ENCODE measurements at places on chromosomes 7 and 10.

DNA sequence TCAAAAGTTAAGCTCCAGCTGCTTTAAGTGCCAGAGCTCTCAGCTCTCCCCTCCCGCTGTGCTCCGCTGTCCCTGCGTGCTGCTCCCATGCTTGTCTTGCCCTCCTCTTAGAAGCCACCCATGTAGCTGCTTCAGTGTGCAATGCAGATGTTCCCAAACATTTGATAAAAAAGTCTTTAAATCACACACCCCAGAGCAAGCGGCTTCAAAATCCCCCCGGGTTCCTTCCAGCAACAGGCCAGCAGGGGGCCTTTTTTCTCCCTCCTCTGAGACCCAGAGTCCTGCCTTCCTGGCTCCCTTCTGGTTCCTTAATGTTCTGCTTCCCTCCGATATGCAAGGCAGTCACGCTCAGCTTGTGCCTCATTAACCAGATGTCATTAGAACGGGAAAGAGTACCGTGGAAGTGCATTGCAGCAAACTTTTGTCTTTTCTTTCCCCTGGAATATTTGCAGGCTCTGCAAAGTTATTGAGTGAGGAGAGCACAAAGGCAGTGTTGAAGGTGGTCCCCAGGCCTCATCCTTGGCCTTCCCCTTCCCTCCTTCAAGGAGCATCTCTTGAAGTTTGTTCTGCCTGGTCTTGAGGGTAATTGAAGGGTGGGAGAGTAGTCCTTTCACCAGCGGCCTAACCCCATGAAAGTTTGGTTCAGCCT is 25.5 kb downstream of the LDB3 start:
- peak; percentile 24 for DNase-seq

GRCh38 chr7:44147026-44147991 is 6.2 kb upstream of the MYL7 start:
- DNase-seq: no peak

GRCh38 chr7:132078891-132079735 is 497.2 kb downstream of the PLXNA4 start:
- DNase-seq: no peak

DNA sequence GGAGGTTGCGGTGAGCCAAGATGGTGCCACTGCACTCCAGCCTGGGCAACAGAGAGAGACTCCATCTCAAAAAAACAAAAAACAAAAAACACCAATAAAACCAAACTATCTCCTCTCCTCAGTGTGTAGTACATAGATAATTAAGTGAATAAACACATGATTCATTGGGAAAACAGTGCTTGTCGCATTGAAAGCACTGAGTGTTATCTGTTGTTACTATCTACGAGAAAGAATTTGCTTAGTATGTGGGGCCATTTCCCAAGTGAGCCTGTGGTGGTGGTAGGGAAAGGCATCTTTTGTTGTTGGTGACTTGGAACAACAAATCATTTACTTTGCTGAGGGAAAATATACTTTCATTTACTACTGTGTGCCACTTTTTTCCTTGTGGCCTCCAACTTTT is 42.6 kb downstream of the RSBN1L start:
- DNase-seq: no peak

DNA sequence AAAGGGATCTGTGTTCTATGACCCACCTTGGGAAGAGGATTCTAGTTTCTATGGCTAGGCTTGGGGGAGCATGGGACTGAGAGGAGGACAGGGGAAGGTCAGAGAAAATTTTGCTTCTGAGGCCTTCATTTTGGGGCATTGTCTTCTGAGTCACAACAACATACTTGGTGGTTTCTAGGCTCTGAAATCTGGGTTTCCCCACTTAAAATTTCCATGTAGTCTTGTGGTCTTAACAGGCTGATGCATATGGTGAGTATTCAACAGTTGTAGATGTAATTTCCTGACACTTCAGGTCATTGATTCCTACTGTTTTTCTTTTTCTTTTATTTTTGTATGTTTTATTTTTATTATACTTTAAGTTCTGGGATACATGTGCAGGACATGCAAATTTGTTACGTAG is 88.5 kb downstream of the ANKRD7 start:
- DNase-seq: no peak

- DNase-seq: no peak
Observed at GRCh38 chr10:113452146-113452845, 100.6 kb upstream of the HABP2 start.

GRCh38 chr10:76230921-76231285 is 799.5 kb downstream of the LRMDA start:
- no peak for DNase-seq

- no peak for DNase-seq
Observed at GRCh38 chr10:26854524-26854923, 6.2 kb downstream of the ABI1 start.

- no peak for DNase-seq
Observed at GRCh38 chr7:101128040-101128834, 1.3 kb downstream of the SERPINE1 start.

Data from anterior cingulate cortex (tissue), 58 donors.